GM13977 (cell line): ENCODE measurements at places on chromosomes 6 and 20.

- DNase-seq = no peak
Observed at GRCh38 chr6:43689421-43689820, 1.8 kb upstream of the MRPS18A start.

GRCh38 chr6:139369568-139370282 lies 4.7 kb downstream of the CITED2 start:
- peak; percentile 33 for DNase-seq

GRCh38 chr6:46420921-46421638 lies 70.2 kb downstream of the RCAN2 start:
- DNase-seq = no peak

- no peak for DNase-seq
Observed at GRCh38 chr6:151379933-151380847, 11.2 kb downstream of the ZBTB2 start.

- DNase-seq = no peak
Observed at GRCh38 chr6:154234019-154234772, 122.4 kb downstream of the IPCEF1 start.
